Activated naive CD8-positive, alpha-beta T cell treated with anti-CD3 and anti-CD28 coated beads for 36 hours (primary cell): ENCODE measurements at places on chromosomes 7 and 10. TPM values are rescaled to one million over a fixed set of nuclear protein-coding genes. Genes with fewer than 3 reads are reported as not detected.

The HEPACAM2 gene
- total RNA-seq: not detected

The AHR gene
- 45.9 TPM for total RNA-seq

The NOS3 gene
- 5.8 TPM for total RNA-seq

The ASAH2 gene
- 5.9 TPM for total RNA-seq

The TMEM213 gene
- not detected for total RNA-seq

The PDK4 gene
- not detected for total RNA-seq

The OR9A2 gene
- not detected for total RNA-seq

The TAS2R4 gene
- total RNA-seq: 0.28 TPM

The LRRC17 gene
- not detected for total RNA-seq

The LOXL4 gene
- total RNA-seq: not detected

The NCOA4 gene
- 109 TPM for total RNA-seq

The AKR1C8 gene
- total RNA-seq: 0.22 TPM

The MASTL gene
- 34.2 TPM for total RNA-seq

The SUMF2 gene
- total RNA-seq: 129 TPM

The KCNIP2 gene
- total RNA-seq: 1.1 TPM

The SMKR1 gene
- 4.1 TPM for total RNA-seq

The PRPS1L1 gene
- not detected for total RNA-seq

The DPP6 gene
- total RNA-seq: not detected

The SVIL gene
- total RNA-seq: 9.6 TPM

The HSPB1 gene
- total RNA-seq: 102 TPM

The UCMA gene
- not detected for total RNA-seq

The BEND7 gene
- not detected for total RNA-seq

The NXPH1 gene
- total RNA-seq: not detected

The GRID2IP gene
- not detected for total RNA-seq

The TMEM26 gene
- not detected for total RNA-seq

The RBM20 gene
- 0.45 TPM for total RNA-seq

The MET gene
- total RNA-seq: 0.58 TPM

The OR2A12 gene
- total RNA-seq: not detected

The BMI1 gene
- 59.6 TPM for total RNA-seq

The TMEM130 gene
- total RNA-seq: not detected

The GPR26 gene
- not detected for total RNA-seq

The LIPJ gene
- not detected for total RNA-seq

The ITGB8 gene
- not detected for total RNA-seq
